ENCODE measurements at places on chromosomes 13 and 19.
A peak's percentile ranks its signal among the peaks of the same experiment; 100 is the strongest.

- no peak for DNase-seq
Observed at GRCh38 chr19:30217461-30217860, 154.7 kb upstream of the ZNF536 start.

DNA sequence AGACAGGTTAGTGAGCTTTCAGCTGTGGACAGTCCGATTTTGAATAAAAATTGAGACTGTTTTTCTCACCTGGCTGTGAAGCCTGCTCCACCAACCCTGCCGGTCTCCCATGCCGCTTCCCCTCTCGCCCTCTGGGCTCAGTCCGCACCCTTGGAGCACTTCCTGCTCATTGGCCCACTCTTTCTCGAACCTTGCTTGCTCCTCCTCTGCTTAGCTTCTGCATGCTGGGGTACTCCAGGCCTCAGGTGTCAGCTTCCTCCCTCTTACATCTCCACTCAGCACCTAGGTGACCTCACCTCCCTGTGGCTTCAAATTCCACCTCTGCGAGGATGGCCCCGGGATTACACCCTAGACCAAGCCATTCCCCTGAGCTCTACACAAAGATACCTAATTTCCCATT is 39.6 kb downstream of the C13orf42 start:
- no peak for DNase-seq

GRCh38 chr19:38247734-38248268 is 8.4 kb downstream of the PPP1R14A start:
- DNase-seq = no peak

GRCh38 chr19:10230173-10230860 is 814 bp downstream of the S1PR2 start:
- DNase-seq = peak; percentile 34

DNA sequence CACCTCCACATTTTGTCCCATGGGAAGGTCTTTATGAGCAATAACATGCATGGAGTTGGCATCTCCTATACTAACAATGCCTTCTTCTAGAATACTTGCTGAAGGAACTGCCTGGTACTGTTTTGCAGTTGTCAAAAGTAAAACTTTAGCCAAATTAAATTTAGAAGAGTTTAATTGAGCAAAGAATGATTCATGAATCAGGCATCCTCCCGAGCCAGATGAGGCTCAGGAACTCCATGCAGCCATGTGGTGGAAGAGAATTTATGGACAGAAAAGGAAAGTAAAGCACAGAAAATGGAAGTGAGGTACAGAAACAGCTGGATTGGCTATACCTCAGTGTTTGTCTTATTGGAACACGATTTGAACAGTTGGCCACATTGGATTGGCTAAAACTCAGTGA is 1081.9 kb downstream of the SLITRK1 start:
- DNase-seq = no peak

DNA sequence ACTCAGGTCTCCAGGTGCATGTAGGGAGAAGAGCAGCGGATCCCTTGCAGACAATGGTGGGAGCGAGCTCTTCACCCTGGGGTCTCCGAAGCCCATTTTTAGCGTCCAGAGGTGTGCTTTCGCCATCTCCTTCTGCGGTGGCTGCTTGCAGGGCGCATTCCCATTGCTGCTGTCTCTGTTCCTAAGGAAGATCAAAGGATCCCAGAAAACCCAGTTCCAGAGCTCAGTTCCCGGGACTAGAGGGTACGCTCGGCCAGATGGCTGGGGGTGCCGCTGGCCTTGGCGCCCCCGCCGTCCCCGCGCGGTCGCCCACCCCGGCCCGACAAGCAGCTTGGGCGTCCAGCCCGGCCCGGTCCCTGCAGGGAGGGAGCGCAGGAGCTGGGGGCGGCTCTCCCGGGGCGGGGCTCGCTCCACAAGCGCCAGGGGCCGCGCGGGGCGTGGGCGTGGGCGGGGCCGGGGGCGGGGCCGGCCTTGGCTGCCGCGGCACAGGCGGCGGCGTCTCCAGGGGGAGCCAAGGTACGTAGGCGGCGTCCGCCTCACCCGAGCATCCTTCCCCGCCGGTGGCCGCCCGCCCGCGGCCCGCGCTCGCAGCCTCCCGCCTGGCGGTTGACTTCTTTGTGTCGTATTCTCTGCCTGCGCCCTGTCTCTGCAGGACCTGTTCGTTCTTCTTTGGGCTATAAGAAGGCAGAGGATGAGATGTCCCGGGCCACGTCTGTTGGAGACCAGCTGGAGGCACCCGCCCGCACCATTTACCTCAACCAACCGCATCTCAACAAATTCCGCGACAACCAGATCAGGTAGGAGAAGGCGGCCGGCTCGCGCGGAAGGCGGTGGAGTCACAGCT is 96.8 kb downstream of the ATP8A2 start:
- peak; percentile 8 for DNase-seq

DNA sequence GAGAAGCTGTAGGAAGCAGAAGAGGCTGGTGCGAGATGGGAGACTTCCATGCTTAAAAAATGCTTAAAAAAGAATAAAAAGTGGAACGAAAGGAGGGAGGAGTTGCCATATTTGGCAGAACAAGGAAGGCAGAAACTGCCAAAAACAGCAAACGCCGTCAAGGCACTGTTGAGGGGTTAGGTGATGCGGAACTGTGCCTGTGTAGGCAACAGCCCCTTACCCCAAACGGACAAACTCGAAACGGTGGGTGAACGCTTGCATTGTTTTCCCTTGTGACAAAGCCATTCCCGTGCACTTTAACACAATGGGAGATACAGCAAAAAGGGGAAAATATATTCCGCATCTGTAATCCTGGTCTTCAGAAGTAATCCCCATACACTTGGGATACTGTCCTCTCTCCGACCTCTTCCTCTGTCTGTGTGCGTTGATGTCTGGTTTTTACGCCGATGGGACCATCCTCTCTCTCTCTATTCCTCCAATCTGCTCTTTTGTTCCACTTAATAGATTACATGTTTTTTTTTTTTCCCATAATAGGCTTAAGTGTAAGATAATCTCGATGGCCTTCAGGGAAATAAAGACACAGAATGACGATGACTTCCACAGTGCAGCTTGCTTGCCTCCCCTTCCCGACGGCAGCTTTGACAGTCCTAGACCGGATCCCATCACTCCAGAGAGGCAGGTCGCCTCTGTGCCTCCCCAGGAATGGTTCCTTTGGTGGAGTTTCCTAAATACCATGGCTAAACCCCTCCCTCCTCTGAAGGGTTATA is 132.7 kb upstream of the RNF113B start:
- DNase-seq = no peak

GRCh38 chr13:76009267-76009890 is 373.2 kb downstream of the LMO7 start:
- no peak for DNase-seq

DNA sequence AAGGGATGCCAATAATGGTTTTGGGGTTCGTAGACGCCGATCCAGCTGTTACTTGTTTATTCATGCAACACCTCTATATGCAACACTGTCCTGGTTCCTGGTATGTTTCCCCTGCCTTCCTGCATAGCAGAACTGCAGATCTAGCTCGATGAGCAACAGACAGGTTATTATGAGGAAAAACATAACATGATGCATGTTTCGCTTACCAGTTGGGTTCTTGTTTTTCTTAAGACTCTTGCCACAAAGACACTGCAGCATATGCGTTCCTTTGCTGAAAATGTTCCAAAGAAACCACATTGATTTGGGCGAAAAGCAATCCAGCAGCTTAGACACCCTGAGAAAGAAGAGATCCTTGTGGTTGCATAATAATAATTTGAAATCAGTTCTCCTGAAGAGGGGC is 583 bp downstream of the FGF14 start:
- DNase-seq = no peak

GRCh38 chr19:2289714-2290435 is 7.9 kb upstream of the PEAK3 start:
- DNase-seq = no peak

DNA sequence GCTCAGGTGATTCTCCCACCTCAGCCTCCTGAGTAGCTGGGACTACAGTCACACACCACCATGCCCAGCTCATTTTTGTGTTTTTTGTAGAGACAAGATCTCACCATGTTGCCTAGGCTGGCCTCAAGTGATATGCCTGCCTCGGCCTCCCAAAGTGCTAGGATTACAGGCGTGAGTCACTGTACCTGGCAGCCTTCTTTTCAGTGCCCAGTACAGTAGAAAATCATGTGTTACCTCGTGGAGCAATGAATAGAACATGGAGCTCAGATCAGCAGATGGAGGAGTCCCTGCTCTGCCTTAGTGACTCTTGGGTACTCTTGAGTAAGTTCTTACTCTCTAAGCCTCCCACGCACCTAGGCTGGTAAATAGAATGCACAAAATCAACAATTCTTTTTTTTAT is 44.7 kb downstream of the THSD1 start:
- DNase-seq = no peak

GRCh38 chr13:113742445-113743120 is 16.4 kb upstream of the TMEM255B start:
- no peak for DNase-seq

GRCh38 chr13:25973576-25973975 is 78.2 kb downstream of the SHISA2 start:
- DNase-seq = no peak

- no peak for DNase-seq
Observed at GRCh38 chr13:109781384-109782065, 4.9 kb downstream of the IRS2 start.

DNA sequence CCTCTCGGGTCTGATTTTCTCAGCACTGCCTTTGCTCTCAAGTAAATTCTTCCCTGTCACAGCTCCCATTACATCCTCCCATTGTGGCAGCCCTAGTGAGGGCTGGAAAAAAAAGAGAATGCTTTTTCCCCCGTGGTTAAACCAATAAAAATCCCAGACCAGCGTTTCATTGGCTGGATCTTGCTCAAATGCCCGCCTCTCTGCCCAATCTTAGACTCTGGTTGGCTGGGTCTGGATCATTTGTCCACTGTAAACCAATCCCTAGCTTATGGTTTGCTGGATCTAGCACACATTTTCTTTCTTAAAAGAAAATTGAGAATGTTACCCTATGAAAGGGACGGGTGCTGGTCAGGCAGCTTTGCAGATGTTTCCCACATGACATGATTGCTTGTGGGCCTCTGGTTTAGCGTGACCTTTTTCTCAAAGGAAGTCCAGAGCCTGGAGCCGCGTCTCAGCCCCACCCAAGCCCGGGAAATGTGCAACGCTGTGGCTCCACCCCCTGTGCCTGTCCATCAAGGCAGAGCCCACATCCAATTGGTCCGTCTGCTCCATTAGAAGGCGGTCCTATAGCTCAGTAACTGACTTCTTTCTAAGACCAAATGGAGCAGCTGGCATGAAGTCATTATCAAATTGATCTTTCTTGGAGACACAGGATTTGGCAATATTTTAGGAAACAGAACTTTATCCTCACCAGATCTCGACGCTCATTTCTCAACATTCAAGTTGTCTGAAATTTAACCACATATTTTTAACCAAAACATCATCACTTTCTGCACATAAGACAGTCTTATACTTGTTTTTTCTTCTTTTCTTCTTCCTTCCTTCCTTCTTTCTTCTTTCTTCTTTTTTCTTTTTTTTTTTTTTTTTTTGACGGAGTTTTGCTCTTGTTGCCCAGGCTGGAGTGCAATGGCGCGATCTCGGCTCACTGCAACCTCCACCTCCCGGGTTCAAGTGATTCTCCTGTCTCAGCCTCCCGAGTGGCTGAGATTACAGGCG is 2.6 kb upstream of the MCEMP1 start:
- no peak for DNase-seq

- DNase-seq = no peak
Observed at GRCh38 chr13:101942038-101942437, 459.8 kb downstream of the FGF14 start.

GRCh38 chr13:28434926-28435325 is 60.0 kb downstream of the FLT1 start:
- no peak for DNase-seq

GRCh38 chr19:13102416-13102665 is 317 bp downstream of the LYL1 start:
- DNase-seq = no peak

DNA sequence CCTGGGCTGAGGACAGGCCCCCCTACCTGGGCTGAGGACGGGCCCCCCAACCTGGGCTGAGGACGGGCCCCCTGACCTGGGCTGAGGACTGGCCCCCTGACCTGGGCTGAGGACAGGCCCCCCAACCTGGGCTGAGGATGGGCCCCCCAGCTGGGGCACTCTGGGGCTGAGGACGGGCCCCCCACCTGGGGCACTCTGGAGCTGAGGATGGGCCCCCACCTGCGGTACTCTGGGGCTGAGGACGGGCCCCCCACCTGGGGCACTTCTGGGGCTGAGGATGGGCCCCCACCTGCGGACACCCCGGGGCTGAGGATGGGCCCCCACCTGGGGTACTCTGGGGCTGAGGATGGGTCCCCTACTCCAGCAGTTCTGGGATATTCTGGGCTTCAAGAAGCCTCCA is 65.5 kb downstream of the RASA3 start:
- DNase-seq = no peak

GRCh38 chr13:73934215-73934641 is 200.0 kb downstream of the KLF12 start:
- no peak for DNase-seq

DNA sequence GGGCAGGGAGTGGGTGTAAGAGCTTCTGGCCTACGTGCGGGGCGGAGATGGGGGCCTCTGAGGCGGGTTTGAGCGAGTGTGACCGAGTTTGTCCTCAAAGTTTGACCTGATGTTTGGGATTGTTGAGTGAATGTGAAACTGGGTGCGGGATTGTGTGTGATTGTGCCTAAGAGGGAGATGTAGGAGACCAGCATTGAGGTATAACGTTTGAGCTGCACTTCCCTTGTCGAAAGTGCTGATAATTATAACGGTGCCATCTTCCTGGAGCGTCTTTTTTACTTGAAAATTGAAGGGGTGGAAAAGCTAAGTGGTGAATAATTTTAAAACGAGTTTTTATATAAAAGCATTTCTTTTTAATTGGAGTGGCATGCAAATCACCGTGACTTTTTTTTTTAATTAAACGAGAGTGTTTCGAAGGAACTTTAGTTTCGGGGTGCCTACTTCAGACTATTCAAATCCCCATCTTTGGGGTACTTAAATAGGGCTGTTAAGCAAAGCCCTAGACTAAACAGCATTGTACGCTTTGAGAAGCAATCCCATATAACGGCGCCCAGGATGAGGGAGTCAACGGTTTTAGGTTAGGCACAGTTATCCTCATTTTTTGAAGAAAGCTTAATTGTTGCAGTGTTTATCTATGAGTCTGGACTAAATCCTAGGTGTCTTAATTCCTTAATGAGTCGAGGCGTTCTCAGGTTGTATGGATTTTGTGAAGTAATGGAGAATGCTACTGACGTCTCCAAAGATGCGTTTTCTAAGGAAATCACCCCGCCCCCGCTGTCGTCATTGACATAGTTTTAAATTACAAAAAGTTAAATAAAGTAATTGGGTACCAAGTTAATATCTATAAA is 594 bp downstream of the ZNF146 start:
- no peak for DNase-seq

GRCh38 chr13:31588316-31588715 is 151.0 kb upstream of the RXFP2 start:
- DNase-seq = no peak

Data from activated T-cell treated with anti-CD3 and anti-CD28 coated beads for 48 hours (primary cell).